ENCODE measurements at places on chromosomes 11 and 22.

DNA sequence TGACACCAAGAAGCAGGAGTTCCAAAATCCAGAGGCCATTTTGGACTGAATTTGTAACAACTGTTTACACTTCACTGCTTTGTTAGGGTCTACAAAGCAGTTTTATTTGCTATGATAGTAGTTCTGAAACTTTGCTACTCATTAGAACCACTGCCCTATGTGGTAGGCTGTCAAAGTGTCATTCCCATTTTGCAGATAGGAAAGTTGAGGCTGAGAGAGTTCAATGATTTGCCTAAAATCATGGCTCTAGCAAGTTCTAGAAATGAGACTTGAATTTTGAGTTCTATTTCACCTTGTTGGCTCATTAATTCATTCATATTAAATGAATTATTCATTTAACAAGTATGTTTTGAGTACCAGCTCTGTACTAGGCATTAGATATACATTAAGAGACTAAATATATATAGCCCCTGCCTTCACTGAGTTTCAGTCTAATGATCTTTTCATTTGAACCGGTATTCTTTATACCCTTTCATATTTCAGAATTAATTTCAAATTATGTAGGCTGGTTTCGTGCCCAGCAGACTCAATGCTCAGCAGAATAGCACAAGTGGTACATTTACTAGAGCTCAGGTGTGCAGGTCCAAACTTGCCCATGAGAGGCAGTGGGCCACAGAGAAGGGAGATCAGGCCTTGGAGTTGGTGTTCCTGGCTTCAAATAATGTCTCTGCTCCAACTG, 93.5 kb downstream of the ME3 start:
- DNase-seq: no peak

- no peak for DNase-seq
Measured at GRCh38 chr11:102577182-102577581, 46.6 kb upstream of the MMP7 start.

GRCh38 chr11:55658031-55658573, 3.9 kb upstream of the OR4C6 start:
- DNase-seq: no peak

DNA sequence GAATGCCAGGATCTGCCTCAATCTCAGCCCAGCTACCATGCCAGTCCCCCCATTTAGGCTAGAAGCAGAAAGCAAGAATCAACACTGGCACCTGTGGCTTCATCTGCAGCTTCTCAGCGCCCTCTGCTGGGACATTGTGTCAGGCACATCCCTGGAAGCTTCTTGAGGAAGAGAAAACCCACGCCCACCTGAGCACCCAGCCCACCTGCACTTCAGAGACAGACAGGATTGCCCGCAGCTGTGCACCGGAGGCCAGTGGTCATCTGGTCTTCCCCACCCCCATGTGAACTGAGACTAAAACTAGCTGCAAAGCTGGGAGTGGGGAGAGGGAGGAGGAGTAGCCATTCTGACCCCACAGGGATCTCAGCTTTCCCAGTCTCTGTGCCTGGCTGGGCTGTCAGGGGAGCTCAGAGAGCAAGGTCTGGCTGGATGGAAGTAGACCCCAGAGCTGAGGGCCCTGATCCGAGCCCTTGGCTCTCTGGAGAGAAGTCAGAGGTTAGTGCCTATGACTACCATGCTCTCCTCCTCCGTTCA, 66.8 kb downstream of the FEZ1 start:
- DNase-seq: no peak

DNA sequence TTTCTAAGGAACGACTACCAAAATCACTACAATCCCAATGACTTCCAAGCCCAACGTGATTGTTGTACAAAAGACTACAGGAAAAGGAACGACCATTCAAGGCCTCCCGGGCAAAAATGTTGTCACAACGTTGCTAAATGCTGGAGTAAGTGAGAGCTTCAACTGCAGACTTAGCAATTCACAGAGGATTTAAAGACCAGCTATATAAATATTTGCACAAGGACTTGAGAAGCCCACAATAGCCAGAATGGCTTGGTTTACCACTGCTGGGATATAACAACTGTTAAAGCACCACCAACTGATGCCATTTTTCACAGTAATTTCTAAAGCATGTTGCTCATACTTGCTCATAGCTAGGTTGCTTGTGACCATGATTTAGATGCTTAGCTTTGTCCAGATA, 78.3 kb downstream of the EMSY start:
- DNase-seq: peak; percentile 2

DNA sequence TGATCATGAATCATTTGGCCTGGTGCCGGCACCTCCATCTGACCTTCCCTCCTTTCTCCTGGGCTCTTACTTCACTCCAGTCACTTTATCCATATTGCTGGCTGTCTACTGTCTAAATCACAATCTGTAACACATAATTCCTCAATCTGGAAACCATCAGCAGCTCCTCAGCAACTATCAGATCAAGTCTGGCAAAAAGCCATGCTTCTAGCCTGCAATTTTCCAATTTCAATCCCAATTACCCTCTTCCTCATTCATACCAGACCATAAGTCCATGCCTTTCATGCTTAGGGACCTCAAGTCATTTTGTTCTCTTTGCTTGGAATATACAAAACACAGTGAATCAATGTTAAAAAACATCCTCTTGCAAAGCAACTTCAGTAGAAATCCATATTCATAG, 882.8 kb upstream of the ANO3 start:
- no peak for DNase-seq

GRCh38 chr11:112983887-112984286, 22.7 kb downstream of the NCAM1 start:
- no peak for DNase-seq

DNA sequence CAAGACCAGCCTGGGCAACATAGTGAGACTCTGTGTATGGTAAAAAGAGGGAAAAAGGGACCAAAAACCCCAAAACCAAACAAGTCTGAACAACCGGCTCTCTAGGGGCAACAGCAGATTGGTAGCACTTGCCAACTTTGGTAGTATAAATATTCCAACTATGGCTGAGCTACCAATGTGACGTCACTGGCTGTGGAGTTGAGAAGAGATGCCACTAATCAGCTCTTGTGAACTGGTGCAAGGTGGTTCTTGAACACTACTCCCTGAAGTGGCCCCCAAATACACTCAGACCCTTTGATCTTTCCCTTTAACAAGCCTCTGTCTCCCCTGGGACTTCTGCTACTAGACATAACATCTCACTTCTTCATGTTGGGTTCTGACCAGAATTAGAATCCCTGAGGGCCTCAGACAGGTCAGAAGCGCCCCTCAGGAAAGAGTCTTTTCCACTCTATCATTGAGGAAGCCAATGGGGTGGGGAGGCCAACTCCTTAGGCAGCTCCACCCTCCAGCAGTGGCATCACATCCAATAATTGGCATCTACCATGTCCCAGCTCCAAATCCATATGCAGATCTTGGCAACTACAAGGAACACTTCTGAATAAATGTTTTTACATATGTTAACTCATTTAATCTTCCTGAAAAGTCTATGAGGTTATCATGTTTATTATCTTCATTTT, 49.2 kb downstream of the RPL27A start:
- no peak for DNase-seq

DNA sequence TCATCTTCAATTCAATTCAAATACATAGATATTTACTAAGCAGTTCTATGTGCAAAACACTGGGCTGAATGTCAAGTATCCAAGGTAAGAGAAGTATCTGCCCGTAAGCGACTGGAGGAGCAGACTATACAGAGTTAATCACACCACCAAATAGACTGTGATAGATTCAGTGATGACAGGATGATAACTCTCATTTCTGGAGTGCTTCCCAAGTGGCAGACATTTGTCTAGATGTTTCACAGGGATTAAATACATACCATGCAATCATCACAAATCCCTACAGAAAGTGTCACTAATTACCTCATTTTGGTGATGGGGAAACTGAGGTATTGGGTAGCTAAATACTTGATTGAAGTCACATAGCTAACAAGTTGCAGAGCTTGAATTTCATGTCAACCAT, 508.7 kb upstream of the TENM4 start:
- DNase-seq: no peak

DNA sequence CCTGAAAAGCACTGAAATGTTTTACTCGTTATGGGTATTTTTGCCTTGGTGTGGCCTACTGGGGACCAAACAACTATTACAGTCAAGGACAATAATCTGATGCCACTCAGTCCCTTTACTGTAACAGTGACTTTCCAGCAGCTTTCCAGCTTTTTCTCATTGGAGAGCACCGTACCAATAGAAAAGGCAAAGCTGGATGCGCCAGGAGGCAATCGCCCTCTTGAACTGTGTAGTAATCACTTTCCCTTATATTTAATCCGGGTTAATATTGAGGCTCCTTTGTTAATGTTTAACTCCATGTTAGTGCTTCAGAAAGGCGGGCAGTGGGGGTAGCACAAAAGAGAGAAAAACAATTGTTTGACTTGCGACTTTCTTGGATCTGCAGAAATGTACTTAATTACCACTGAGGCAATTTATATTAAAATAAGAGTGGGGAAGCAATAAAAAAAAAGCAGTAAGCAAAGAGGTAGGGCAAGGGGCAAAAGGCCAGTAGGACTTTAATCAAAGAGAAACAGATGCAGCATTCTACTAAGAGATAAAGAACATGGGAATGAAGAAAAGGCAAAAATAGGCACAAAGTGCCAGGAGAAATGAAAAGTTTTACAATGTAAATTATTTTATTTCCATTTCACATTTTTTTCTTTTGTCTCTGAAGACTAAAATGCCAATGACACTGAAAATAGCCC, 81.6 kb downstream of the LRRC4C start:
- no peak for DNase-seq

- DNase-seq: no peak
Measured at GRCh38 chr11:56948991-56949515, 39.7 kb upstream of the OR5AK2 start.

- no peak for DNase-seq
Measured at GRCh38 chr11:73034777-73035176, 107.3 kb downstream of the FCHSD2 start.

GRCh38 chr11:44557464-44557863, 8.0 kb upstream of the CD82 start:
- no peak for DNase-seq

- no peak for DNase-seq
Measured at GRCh38 chr11:74633406-74634393, 41.3 kb downstream of the POLD3 start.

- DNase-seq: no peak
Measured at GRCh38 chr22:29689880-29690213, 30.0 kb upstream of the CABP7 start.

DNA sequence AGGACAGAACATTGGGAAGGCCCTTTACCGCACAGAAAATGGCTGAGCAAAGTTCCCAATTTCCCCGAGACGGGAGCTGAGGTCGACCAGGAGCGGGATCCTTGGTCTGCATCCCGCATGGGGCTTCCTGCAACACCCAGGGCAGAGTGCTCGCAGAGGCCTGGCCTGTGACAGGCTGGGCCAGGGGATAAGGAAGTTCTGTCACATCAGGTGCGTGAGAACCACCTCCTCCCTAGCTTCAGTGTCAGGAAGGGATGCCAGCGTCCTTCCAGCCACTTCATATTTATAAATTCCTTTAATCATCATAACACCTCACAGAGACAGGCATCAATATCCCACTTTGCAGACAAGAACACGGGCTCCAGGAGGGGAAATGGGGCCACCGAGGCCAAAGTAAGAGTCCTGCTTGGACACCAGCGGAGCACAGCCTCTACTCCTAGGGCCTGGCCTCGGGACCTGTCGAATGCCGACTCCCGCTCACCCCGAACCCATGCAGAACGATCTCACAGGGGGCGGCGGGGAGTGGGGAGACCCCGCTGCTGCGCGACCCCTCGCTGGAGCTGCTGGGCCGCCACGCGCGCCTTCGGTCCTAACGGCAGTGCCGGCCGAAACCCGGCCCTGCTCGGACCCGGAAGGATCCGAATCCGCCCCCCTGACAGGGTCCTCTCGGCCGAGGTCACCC, 532 bp downstream of the BET1L start:
- DNase-seq: no peak

GRCh38 chr11:76782531-76783293, 444 bp upstream of the TSKU start:
- peak; percentile 27 for DNase-seq

DNA sequence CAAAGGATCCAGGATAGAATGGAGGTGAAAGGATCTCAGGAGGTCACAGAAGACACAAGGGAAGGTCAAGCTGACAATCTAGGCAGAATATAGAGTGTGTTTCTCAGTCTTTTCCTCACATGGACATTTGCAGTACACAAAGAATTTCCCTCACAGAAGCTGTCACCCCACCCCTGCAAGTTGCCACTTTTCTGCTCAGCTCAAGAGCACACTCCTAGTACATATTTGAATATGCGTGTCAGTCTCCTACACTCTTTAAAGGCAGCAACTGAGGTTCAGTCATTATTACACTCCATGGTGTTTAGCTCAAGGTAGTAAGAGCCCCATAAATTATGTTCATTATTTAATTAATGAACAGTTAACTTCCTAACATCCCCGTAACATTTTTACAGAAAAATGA, 59.1 kb downstream of the ETS1 start:
- no peak for DNase-seq

- DNase-seq: no peak
Measured at GRCh38 chr11:77813256-77813655, 7.3 kb downstream of the RSF1 start.

- DNase-seq: no peak
Measured at GRCh38 chr11:109306322-109306721, 115.7 kb upstream of the C11orf87 start.

GRCh38 chr22:37101311-37102066, 8.0 kb downstream of the TMPRSS6 start:
- no peak for DNase-seq
